ENCODE measurements at places on chromosomes 13 and 19.

DNA sequence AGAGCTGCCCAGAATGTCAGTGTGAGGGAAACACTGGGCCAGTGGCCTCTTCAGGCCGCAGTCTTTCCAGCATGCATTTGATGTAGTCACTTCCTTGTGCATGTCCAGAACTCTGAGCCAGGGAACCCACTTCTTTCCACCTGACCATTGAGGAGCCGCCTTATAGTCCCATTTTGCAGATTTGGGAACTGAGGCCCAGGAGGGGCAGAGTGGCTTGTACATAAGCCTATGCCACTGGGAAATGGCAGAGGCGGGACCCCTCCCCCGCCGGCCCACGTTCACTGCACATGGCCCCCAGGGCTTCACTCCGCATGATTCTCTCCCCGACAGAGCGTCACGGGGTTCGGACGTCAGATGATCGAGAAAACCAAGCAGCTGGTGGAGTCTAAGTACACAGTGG is 5.6 kb upstream of the SPIB start:
- no peak for DNase-seq

DNA sequence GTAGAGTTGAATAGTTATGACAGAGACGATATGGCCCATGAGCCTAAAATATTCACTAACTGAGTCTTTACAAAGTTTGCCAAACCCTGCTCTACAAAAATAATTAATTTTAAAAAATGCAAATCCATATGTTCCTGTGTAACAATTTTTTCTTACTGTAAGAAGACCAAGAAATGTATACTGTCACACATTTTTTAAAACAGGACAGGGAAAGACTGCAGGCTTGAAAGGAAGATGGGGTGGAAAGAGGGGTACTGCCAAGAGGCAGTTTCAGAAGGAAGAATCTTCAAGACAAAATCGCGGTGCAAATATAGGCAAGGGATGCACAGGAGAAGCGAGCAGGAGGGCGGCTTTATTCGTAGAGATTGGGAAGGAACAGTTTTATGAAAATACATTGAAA is 115.7 kb upstream of the KLHL1 start:
- DNase-seq: no peak

DNA sequence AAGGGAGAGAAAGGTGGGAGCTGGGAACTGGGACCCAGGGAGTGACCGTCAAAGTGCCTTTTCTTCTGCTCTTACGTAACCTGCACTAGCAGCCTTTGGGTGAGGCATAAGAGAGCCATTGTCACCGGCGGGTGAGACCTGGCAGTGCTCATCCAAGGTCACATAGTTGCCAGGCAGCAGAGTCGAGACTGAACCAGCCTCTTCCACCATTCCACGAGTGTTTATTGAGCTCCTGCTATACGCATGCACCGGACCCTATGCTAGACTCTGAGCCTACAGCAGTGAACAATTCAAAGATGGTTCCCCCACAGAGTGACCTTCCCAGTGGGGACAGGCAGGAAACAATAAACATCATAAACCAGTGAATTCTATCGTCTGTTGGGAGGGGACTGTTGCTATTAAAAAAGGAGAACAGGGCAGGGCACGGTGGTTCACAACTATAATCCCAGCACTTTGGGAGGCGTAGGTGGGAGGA is 18.6 kb upstream of the STRN4 start:
- DNase-seq: no peak

- no peak for DNase-seq
Observed at GRCh38 chr19:41649827-41650226, 23.0 kb upstream of the CEACAM4 start.

DNA sequence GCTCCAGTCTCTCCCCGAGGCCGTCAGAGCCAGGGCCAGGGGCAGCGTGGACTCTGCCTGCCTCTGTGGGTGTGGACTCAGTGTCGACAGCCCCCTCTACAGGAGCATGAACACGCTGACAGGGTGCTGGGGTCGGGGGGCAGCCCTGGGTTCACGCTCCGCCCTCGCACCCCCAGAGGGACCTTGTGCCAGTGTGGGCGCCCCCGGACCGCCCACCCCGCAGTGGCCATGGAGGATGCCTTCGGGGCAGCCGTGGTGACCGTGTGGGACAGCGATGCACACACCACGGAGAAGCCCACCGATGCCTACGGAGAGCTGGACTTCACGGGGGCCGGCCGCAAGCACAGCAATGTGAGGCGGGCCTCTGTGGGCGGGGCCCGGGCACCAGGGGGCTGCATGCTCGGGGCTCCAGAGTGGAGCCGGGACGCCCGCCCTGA is 8.3 kb downstream of the TRPM4 start:
- DNase-seq: no peak

DNA sequence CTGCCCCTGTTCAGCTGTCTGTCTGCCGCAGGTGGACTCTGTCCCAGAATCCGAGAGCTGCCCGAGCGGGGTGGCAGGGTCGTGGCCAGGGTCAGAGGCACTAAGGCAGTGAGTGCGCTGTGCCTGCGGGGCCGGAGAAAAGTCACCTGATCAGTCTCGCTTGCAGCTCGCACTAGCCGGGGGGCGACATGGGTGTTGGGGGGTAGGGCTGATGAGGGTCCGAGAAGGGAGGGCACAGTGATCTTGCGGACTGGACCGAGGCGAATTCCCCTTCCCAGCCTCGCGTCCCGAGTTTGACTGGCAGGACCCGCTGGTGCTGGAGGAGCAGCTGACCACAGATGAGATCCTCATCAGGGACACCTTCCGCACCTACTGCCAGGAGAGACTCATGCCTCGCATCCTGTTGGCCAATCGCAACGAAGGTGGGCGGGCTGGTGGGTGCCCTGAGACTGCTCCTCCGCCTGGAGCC is 627 bp downstream of the GCDH start:
- DNase-seq: no peak

DNA sequence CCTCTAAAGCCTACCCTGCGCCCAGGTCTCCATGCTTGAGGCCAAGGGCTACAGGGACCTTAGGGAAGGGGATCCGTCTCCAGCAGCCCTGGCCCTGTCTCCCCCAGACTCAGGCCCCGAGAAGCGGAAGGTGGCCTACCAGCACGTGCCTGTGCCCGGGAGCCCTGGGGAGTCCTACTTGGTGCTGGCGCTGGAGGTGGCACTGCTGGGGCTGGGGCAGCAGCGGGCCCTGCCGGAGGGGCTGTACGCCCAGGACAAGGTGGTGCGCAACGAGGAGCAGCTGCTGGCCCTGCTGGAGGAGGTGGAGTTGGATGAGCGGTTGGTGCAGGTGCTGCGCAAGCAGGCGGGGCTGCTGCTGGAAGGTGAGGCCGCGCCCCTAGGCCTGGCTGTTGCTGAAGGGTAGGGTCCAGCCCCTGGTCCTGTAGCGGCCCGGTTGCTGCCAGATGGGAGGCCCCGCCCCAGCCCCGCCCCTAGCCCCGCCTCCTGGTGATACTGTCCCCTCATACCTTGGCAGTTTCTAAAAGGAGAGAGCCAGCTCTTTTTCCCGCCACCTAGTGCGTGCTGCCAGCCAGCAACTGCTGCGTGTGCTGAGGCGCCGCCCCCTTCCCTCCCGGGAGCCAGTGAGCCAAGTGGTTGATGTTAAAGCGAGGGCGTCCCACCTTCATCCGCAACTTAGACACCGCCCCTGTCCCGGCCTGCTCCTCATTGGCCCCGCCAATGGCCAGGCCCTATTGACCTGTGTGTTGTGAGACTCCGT is 22.6 kb downstream of the ZSWIM4 start:
- DNase-seq: no peak

- DNase-seq: no peak
Observed at GRCh38 chr13:51067210-51067701, 43.8 kb downstream of the C13orf42 start.

- DNase-seq: no peak
Observed at GRCh38 chr13:105159841-105160240, 1375.6 kb downstream of the EFNB2 start.

- no peak for DNase-seq
Observed at GRCh38 chr13:48446464-48446863, 33.6 kb upstream of the LPAR6 start.

DNA sequence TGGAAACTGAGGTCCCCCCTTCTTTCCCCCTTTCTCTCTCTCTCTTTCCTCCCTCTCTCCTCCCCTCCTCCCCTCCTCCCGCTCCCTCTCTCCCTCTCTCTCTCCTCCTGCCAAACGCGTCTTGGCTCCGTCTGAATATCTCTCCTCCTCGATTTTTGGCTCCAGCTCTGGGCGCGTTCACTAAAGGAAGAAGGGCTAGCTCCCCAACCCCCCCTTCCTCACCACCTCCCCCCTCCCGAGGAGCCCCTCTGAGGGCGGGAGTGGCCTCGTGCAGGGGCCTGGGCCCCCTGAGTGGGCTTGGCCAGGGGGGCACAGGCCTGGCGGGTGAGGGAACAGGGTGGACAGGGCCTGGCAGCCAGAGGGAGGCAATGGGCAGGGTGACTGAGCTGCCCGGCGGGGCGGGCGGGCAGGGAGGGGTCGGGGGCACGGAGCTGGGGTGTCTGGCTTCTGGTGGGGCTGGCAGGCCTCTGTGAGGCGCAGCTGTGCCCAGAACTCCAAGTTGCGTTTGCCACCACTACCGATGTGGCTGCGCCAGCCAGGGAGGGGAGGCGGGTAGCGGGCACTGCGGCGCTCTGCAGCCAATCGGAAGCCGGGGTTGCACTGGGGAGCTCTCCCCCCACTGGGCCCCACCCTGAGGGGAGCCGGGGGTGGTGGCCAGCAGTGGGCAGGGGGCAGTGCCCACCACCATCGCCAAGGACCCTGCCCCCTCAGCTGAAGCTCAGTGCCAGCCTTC is 7.1 kb downstream of the NFIX start:
- no peak for DNase-seq

- no peak for DNase-seq
Observed at GRCh38 chr13:99196466-99197116, 4.1 kb upstream of the UBAC2 start.

DNA sequence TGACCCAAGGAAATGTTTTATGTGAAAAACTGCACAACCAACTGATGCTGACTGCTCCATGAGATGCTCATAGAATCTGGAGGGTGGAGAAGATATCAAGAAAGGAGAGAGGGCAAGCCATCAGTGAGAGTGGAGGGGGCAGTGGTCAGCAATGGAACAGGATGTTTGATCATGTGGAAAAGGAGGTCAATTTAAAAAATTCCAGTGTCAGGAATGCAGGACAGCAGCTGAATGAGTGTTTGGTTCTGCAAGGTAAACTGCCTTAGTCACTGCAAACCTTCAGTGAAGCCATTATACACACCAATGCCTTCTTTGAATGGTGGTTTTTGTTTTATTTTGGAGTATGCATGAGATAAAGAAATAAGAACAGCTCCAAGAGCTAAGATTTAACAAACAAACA is 121.5 kb downstream of the FGF14 start:
- no peak for DNase-seq
